ENCODE measurements at places on chromosomes 1 and 21.

DNA sequence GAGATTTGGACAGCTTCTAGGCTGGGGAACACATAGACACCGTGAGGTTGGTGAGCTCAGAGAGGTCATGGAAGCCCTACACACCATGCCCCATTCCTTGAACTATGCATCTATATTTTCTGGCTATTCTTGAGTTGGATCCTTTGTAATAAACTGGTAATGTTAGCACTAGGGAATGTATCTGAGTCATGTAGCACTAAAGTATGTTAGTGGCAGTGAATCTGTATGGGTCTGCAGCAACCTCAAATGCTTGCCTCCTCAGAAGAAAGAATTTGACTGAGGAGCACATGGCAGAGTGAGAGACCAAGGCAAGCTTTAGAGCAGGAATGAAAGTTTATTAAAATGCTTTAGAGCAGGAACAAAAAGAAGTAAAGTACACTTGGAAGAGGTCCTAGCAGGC is 43.7 kb upstream of the LRRC7 start:
- peak; percentile 36 for DNase-seq

DNA sequence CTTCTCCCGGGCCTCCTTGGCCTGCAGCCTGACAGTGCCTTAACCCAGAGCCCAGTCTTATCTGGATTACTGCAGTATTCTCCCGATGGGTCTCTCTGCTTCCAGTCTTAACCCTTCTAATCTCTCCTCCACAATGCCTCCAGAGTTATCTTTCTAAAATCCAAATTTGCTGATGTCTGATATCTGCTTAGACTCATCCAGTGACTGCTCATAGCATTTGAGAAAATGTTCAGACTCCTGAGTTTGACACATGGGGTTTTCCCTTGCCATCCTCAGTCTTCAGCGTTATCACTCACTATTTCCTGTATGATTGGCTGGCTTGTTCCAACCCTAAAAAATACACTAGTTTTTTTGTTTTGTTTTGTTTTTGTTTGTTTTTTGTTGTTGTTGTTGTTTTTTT is 102.0 kb downstream of the FMN2 start:
- no peak for DNase-seq

DNA sequence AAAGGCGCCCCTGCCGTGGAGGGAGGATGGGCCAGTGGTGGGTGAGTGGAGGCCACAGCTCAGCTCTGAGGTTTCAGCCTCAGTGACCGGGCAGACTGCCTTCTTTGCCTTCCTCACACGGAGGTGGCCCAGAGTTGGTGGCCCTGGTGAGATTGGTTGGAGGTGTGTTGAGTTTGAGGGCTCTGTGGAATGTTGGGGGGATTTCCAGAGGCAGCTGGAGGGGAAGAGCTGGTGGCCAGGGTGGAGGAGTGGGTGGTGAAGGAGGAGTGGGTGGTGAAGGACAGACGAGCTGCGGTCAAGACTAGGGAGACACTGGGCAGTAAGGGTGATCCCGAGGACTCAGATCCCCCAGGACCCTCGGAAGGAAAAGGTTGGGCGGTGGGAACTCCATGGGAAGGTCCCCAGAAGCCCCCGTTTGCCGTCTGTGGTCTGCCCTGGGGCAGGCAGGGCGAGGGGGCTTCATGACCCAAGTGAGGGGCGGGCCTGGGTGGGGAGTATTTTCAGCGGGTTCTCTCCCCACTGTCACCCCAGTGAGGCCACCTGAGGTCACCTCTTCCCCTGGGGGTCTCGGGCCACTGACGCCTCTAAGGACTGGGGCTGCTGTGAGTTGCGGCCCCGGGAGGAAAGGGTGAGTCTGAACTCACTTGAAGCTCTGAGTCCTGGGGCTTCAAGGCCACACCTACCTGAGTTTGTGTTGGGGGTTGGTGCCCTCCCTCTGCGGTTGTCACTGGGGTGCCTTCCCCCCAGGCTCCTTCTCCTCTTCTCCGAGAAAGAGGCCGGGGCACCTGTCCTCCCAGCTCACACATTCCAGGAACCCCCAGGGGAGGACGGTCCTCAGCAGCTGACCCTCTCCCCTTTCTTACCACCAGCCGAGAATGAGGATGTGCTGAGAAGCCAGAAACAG is 22.7 kb upstream of the PIK3CD start:
- DNase-seq = no peak

GRCh38 chr1:170935231-170935630 is at the start of gene MROH9:
MROH9 (plus strand) TSS chr1:170935534; CDS start chr1:170945557, 10,023 bp downstream.
- peak; percentile 41 for DNase-seq

DNA sequence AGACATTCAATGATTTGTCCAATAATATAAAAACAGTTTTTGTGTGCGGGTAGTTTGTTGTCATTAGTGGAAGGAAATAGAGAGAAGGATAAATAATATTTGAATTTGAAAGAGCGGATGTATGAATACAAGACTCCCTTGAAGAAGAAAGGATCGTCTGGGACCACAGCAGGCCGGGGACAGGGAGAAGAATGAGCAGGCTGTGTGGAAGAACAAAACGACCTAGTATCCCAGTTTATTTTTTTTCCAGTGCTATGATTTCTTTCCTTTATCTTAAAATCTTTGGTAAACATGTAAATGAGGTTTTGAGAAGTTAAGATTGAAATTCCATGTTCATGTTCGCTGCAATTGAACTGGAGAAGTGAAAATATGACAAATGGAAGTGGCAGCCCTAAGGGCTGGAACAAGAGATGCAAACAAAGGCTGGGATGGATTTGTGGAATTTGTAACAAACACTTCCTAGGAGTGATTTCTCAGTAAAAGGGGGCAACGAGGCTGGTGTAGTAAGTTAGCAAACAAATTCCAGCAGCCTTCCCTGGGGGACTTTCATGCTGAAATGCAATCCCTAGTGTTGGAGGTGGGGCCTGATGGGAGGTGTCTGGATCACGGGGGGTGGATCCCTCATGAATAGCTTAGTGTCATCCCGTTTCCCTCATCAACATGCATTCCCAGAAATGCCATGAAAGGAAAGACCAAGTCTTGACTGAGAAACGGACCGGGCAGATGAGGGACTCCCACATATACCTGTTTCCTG is 10.2 kb upstream of the IFI16 start:
- peak; percentile 63 for DNase-seq

- no peak for DNase-seq
These were observed 6.9 kb downstream of the TNFRSF1B start for GRCh38 chr1:12173631-12174121.

GRCh38 chr1:218498056-218498938 is 153.2 kb downstream of the TGFB2 start:
- DNase-seq = peak; percentile 52

DNA sequence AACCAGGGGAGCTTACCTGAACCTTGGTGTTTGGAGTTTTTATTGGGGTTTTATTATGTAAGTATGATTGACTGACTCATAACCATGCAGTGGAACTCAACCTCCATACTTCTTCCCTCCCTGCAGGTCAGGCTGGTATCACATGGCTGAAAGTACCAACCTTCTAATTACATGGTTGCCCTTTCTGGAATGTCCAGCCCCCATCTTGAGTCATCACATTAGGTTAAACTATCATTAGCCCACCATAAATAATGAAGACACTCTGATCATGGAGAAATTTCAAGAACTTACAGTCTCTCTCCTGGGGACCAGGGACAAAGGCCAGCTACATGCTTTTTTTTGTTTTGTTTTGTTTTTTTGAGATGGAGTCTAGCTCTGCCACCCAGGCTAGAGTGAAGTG is 19.2 kb upstream of the DPH5 start:
- peak; percentile 14 for DNase-seq

DNA sequence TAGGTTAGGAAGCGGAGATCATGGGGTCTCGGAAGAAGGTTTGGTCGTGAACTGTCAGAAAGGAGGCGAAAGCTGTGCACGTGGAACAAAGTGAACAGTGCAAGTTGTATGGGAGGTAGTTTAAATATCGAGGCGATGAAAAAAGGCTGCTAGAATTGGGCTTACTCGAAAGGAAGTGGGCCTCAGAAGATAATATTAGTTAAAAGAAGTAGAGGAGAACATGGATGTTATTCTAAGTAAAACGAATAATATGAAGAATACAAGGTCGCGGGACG is 571 bp downstream of the WDR3 start:
- DNase-seq = no peak

GRCh38 chr21:17446737-17447136 is 66.1 kb upstream of the CXADR start:
- DNase-seq = peak; percentile 51

- DNase-seq = no peak
These were observed 1.7 kb downstream of the BSND start for GRCh38 chr1:55000110-55001085.

- DNase-seq = no peak
These were observed 29.5 kb upstream of the ZNF496 start for GRCh38 chr1:247360991-247361731.

DNA sequence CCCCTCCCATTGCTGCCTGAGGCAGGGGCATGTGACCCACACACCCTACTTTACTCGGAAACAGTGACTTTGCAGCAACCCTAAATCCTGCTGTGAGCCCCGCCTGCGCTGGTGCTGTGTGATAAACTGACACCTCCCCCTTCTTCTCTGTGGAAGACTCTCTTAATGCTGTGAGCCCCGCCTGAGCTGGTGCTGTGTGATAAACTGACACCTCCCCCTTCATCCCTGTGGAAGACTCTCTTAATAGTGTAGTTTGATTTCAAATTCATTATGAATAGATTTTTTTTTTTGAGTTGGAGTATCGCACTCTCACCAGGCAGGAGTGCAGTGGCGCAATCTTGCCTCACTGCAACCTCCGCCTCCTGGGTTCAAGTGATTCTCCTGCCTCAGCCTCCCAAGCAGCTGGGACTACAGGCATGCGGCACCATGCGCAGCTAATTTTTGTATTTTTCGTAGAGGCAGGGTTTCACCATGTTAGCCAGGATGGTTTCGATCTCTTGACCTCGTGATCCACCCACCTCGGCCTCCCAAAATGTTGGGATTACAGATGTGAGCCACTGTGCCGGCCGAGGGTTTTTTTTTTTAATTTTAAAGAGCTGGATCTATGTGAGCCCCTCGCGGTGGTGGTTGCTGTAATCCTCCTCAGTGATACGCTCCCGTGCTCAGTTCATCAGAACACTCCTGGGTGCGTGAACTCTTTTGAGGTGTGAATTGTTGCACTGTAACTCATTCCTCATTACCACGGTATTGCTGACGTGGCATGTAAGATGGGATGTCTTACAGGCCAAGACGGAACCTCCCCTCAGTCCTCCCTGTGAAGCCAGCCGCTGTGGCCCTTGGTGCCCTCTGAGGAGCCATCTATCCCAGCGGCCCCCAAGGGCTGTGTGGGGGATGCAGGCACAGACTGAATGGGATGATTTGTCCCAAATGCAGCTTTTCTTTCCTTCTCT is 60.3 kb downstream of the GALNT2 start:
- no peak for DNase-seq

GRCh38 chr1:93021539-93022134 is 57.4 kb upstream of the MTF2 start:
- DNase-seq = no peak

- no peak for DNase-seq
These were observed 257.1 kb downstream of the KCTD3 start for GRCh38 chr1:215824245-215824644.

- DNase-seq = peak; percentile 75
These were observed 764.4 kb downstream of the ADGRL2 start for GRCh38 chr1:82565146-82565545.

DNA sequence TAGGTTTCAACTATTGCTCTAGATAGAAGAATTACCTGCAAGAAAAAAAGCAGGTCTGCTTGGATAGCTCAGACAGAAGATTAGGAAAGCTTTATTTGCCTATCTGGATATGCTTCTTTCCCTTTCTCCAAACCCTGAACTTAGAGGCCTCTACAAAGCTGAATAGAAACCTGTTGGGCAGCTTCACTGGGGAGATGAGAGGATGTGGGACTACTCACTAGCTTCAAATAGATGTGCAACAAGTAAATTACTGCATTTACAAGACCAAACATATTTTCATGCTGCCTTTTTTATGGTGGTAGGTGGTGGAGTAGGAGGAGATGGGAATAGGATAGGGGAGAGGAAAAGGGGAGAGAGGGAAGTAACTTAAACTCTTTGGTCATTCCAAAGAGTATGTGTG is 6.4 kb downstream of the CLCA2 start:
- peak; percentile 64 for DNase-seq

GRCh38 chr1:226026833-226027232 is 27.7 kb upstream of the SDE2 start:
- DNase-seq = no peak

DNA sequence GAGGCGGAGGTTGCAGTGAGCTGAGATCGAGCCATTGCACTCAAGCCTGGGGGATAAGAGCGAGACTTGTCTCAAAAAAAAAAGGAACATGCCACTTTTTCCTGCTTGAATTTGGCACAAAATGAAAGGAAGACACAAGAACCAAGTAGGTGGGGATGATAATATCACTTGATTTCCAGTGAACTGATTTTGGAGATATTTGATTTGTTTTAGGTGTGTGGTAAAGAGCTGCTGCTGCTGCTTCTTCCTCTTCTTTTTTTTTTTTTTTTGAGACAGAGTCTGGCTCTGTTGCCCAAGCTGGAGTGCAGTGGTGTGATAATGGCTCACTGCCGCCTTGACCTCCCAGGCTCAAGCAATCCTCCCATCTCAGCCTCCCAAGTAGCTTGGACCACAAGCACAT is 29.9 kb upstream of the CAPZB start:
- no peak for DNase-seq

GRCh38 chr1:81559662-81560350 is 240.9 kb upstream of the ADGRL2 start:
- no peak for DNase-seq

DNA sequence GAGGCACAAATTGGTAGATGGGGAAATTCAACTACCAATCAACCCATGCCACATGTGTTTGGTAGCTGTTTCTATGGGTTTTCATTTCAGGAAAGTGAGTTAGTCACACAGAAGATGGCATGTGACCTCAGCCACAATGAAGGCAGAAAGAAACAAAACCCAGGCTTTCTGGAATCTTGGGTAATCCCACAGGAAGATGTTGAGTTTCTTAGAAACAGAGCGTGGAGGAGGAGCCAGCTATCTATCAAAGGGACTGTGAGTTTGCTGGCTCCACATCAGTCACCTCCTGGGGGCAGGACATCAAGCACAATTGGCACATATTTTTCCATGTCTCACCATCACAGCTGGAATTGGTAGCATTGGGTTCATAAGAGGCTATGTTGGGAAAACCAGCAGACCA is 188.9 kb upstream of the PLXNA2 start:
- peak; percentile 58 for DNase-seq

DNA sequence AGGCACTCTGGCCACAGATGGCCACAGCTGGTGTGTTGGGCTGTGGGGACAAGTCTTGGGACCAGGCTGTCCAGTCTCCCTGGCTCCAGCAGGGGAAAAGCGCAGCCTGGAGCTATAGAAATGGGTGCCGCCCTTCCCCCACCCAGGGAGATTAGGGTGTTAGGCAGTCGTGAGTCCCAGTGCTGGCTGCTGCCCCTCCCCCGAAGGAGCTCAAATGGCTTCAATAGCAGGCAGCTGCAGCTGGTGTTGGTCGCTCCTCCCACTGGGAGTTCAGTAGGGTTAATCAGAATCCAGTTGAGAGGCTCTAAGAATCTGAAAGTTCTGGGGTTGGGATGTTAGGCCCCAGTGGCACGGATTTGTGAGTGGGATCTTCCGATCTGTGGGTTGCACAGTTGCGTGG is 595.6 kb upstream of the PKN2 start:
- no peak for DNase-seq

- no peak for DNase-seq
These were observed 55.5 kb downstream of the TRIM11 start for GRCh38 chr1:228350831-228351781.

GRCh38 chr1:199460933-199461332 is 566.6 kb upstream of the NR5A2 start:
- DNase-seq = no peak

GRCh38 chr1:213987422-213987926 is 299 bp upstream of the PROX1 start:
- no peak for DNase-seq
